CD4-positive, alpha-beta T cell treated with Interleukin-17A for 4 hours (primary cell): ENCODE measurements at places on chromosomes 7 and 10.

- DNase-seq: no peak
Measured at GRCh38 chr10:77004917-77005564, 632.6 kb downstream of the KCNMA1 start.

DNA sequence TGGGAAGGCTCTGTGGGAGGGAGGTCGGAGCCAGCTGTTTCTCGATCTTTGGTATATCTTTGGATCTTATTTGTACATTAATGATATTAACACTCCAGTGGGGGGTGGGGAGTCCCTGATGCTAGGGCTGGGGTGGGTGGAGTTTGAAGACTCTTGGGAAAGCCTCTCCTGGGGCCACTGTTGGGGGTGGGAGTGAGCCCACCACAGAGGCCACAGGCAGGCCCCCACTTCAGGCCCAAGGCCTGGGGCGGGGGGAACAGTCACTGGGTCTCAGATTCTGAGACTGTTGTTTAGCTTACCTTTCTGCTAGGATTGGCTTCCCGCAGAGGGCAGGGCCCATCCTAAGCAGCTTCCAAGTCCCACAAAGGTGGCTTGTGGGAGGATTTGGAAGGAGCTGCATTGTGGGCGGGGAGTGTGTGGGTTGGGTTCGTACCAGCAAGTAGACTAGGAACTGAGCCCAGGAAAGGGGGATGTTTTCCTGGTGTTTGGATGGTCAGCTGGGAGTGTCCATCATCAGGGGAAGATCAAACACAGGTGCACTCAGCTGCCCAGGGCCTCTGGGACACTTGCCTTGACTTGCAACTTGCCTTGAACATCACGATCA is 11.9 kb downstream of the YKT6 start:
- no peak for DNase-seq

DNA sequence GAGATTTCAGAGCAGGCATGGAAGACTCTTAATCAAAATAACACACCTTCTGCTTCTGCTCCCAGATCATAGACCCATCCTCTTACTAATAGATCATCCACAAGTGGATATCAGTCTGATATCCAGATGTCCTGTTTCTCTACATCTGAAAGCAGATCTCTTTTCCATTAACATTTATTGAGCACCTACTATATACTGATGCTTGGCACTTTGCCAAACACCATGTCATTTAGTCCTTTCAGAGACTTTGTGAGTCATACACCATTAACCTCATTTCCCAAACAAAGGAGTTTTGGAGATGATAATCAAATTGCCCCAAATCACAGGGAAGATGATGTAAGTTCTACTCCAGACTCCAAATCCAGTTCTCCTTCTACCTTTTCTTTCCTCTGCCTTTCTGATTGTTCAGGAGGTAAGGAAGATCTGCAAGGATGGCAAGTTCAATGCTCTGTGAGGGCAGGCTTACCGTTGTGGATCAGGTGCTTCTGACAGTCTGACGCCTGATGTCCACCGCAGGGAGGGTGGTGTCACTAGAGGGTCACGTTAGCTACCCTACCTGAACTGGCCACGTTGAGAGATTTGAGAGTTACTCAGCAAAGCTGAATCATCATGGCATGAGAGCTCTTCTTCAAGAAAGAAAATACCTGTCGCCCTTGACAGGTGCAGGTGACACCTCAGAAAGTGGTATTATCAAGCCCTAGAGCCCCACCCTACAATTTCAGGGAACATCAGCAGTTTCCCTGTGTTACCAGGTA is 269.6 kb upstream of the ZMIZ1 start:
- DNase-seq: no peak

GRCh38 chr7:17580856-17581255 is 282.4 kb downstream of the AHR start:
- no peak for DNase-seq
